ENCODE measurements at places on chromosomes 16 and 17.

GRCh38 chr16:56856876-56857447, 8.0 kb upstream of the SLC12A3 start:
- H3K4me1 ChIP-seq, result peaks cover 37% of the 10 kb centered on the region
- DNase-seq, result no peak
- H3K27me3 ChIP-seq, result no peaks in the 10 kb centered on the region
- H3K27ac ChIP-seq, result no peak overlapping the region

DNA sequence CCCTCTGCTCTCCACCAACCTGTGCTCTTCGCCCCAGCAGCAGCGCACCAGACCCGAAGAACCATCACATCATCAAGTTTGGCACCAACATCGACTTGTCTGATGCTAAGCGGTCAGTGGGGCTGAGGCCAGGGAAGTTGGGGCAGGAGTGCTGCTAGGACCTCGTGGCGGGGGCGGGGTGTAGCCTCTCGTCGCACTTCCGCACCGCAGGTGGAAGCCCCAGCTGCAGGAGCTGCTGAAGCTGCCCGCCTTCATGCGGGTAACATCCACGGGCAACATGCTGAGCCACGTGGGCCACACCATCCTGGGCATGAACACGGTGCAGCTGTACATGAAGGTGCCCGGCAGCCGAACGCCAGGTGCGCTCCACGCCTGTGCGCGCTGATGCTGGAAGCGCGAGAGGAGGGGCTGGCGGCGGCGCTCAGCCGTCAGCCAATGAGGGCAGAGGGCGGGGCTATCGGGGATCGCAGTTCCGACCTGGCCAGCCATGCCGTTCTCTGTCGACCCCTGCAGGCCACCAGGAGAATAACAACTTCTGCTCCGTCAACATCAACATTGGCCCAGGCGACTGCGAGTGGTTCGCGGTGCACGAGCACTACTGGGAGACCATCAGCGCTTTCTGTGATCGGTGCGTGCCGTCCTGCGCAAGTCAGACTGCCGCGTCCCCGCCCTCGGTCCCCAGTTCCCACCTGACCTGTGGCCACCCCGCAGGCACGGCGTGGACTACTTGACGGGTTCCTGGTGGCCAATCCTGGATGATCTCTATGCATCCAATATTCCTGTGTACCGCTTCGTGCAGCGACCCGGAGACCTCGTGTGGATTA, 3.2 kb upstream of the TMEM88 start:
- peaks cover 3% of the 10 kb centered on the region for H3K4me1 ChIP-seq
- H3K27me3 ChIP-seq, result no peaks in the 10 kb centered on the region
- peak overlapping the region; percentile 49 for H3K27ac ChIP-seq
- peak overlapping the region; percentile 79 for H3K4me3 ChIP-seq

DNA sequence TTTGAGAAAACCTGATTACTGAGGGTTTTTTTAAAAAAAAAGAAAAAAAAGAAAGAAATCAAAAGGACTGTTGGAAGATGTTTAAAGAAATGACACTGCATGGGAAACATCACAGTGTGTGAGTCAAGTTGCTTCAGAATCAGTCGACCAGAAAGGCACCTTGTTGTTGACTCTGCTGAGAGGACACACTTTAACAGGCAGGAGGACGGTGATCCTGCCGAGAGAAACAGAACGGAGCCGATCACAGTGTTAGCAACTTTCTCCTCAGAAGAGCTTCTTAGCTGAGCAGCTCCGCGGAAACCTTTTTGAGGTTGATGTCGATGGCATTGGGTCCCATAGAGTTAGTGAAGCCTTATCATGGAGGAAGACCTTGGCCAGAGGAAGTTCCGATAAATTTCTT, 538.7 kb downstream of the RBFOX1 start:
- H3K36me3 ChIP-seq, result no peaks in the 10 kb centered on the region
- no peaks in the 10 kb centered on the region for H3K27me3 ChIP-seq
- no peaks in the 10 kb centered on the region for H3K4me1 ChIP-seq
- no peak for DNase-seq

DNA sequence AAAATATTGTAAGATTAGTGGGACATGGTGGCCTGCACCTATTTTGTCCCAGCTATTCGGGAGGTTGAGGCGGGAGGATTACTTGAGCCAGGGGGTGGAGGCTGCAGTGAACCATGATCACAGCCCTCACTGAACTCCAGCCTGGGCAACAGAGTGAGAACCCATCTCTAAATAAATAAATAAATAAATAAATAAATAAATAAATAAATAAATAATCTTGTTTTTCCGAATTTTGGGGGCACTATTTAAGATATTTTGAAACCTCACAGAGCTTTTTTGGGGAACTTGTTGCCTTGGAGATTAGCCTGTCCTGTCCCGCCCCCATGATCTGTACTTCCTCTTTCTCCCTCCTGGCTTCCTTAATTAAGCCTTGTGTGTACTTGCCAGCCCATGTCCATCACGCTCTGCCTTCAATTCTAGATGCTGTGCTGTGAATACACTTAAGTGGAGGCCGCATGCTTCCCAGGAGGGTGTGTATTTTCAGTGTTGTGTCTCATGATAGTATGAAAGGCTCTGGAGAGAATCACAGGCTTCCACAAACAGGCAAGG, 4.4 kb downstream of the LGALS9 start:
- peaks cover 24% of the 10 kb centered on the region for H3K4me1 ChIP-seq
- DNase-seq, result no peak
- peak overlapping the region; percentile 51 for H3K27ac ChIP-seq
- H3K4me3 ChIP-seq, result no peak overlapping the region
- H3K36me3 ChIP-seq, result peaks cover 6% of the 10 kb centered on the region

DNA sequence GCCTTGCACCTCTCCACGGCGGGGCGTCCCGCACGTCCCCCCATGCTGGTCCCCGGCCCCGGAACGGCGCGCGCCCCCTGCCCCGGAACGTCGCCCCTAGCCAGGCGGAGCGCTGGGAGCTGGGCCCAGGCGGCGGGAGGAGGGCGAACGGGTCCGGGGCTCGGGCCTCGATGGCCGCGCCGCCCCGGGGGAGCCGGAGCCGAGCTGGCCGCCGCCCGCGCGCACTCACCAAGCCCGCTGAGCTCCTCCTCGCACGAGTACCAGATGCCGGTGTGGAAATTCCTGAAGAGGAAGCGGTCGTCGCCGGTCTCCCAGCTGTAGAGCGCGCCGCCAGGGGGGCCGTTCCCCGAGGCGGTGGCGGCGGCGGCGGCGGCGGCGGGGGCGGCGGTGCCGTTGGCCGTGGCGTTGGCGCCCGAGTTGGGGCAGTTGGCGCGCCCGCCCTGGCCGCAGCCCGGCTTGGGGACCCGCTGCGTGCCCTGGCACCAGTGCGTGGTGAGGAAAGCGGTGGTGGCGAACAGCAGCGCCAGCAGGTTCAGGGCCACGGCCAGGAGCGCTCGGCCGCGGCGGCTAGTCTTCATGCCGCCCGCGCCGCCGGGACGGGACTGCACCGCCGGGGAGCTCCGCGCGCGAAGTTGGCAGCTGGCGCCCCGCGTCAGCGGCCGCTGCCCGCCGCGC, 530 bp downstream of the GSG1L start:
- H3K27ac ChIP-seq, result no peak overlapping the region
- H3K27me3 ChIP-seq, result peaks cover 77% of the 10 kb centered on the region
- H3K4me3 ChIP-seq, result no peak overlapping the region
- H3K36me3 ChIP-seq, result peaks cover 2% of the 10 kb centered on the region

DNA sequence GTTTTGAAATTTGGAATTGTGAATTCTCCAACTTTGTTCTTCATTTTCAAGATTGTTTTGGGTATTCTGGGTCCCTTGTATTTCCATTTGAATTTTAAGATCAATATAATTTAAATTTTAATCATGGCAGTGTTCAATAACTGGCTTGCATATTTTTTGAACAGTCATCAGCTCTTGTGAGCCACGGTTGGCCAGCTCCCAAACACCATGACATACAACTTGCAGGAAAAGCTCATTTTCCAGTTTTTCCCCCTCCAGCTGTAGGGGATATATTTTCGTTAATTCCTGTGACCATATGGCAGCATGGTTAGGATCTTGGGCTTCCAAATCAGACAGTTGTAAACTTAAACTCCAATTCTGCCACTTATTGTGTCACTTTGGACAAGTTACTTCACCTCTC, 690.1 kb downstream of the WWOX start:
- peaks cover 3% of the 10 kb centered on the region for H3K4me1 ChIP-seq
- H3K27ac ChIP-seq, result no peak overlapping the region
- DNase-seq, result no peak
- no peak overlapping the region for H3K4me3 ChIP-seq

DNA sequence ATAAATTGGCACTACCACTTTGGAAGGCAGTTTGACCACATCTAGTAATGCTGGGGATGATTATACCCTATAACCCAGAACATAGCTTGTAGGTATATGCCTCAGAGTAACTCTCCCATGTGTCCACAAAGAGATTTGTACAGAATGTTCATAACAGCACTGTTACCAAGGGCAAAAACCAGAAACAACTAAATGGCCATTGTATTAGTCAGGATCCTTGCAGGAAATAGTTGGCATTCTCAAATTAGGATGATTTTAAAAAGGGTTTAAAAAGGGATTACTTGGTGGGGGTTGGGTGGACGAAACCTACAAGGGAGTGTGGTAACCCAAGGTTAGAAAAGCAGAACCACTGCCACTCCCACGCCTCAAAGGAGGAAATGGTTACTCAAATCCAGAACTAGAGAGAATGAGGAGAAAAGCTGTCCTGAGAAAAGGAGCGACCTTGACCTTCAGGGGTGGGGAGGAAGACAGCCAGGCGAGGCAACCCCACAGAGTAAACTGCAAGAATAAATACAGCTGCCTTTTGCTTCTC, 2.1 kb downstream of the CPPED1 start:
- peak overlapping the region; percentile 93 for H3K4me3 ChIP-seq
- DNase-seq, result no peak
- H3K27me3 ChIP-seq, result no peaks in the 10 kb centered on the region

GRCh38 chr16:68798398-68798797, 44.9 kb upstream of the TANGO6 start:
- no peak overlapping the region for H3K4me3 ChIP-seq
- H3K4me1 ChIP-seq, result no peaks in the 10 kb centered on the region
- no peak for DNase-seq

DNA sequence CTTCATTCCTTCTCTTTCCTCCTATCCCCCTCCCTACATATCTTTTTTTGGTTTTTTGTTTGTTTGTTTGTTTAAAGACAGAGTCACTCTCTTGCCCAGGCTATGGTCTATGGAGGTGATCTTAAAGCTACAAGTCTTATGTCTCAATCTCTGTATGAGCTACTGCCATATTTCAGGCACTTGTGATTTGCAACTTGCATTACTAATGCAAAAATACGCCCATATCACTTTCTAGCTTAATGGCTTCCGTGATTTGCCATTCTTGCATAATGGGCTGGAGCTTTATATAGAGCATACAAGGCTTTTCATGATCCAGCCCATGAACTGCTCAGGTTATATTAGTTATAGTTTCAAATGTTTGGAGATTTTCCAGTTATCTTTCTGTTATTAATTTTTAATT, 7.5 kb downstream of the CFAP97D1 start:
- DNase-seq, result no peak
- no peak overlapping the region for H3K4me3 ChIP-seq

- no peak for DNase-seq
- H3K4me3 ChIP-seq, result no peak overlapping the region
- no peak overlapping the region for H3K27ac ChIP-seq
- H3K36me3 ChIP-seq, result no peaks in the 10 kb centered on the region
Observed at GRCh38 chr16:14041164-14041563, 30.0 kb upstream of the MRTFB start.

GRCh38 chr17:7606280-7606679, 8.4 kb downstream of the FXR2 start:
- H3K4me1 ChIP-seq, result peaks cover 28% of the 10 kb centered on the region
- H3K27me3 ChIP-seq, result no peaks in the 10 kb centered on the region
- H3K36me3 ChIP-seq, result peaks cover 42% of the 10 kb centered on the region
- no peak for DNase-seq

DNA sequence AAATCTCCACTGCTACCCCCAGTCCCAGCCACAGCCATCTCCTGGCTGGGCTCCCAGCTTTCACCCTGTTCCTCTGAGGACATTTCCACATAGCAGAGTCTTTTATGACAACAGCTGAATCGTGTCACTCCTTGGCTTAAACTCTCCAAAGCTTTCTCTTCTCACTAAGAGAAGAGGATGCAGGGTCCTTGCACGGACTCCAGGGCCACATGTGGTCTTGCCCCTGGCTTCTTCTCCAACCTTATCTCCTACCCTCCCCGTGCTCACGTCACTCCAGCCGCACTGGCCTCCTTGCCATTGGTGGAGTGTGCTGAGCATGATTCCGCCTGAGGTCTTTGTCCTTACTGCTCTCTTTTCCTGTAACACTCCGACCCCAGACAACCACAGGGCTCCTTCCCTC, 39.9 kb upstream of the CCDC182 start:
- DNase-seq, result no peak
- H3K4me1 ChIP-seq, result no peaks in the 10 kb centered on the region
- H3K27me3 ChIP-seq, result peaks cover 44% of the 10 kb centered on the region
- no peaks in the 10 kb centered on the region for H3K36me3 ChIP-seq
- no peak overlapping the region for H3K4me3 ChIP-seq

- H3K27ac ChIP-seq, result no peak overlapping the region
- peaks cover 7% of the 10 kb centered on the region for H3K36me3 ChIP-seq
- H3K4me3 ChIP-seq, result no peak overlapping the region
- peak; percentile 89 for DNase-seq
Observed at GRCh38 chr17:80575057-80575875, 30.6 kb downstream of the RPTOR start.

DNA sequence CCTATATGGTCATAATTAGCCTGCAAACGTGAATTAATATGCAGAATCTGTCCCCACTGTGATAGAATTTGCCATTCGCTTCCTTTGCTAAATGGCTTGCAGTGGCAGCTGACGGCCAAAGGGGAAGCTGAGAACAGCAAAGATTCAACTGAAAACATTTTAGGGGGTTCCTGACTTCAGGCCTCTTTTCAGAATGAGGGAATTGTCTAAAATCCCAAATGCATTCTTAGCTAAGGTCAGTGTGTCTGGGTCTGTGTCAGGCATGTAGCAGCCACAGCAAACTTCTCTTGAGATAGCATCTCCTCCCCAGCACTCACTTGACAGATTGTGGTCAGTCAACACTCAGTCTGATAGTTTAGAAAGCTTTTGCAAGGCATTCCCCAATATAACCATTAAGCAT, 701.1 kb downstream of the WWOX start:
- no peak for DNase-seq
- H3K27ac ChIP-seq, result peak overlapping the region; percentile 67
- H3K4me3 ChIP-seq, result no peak overlapping the region
- peaks cover 2% of the 10 kb centered on the region for H3K36me3 ChIP-seq
- H3K27me3 ChIP-seq, result no peaks in the 10 kb centered on the region

DNA sequence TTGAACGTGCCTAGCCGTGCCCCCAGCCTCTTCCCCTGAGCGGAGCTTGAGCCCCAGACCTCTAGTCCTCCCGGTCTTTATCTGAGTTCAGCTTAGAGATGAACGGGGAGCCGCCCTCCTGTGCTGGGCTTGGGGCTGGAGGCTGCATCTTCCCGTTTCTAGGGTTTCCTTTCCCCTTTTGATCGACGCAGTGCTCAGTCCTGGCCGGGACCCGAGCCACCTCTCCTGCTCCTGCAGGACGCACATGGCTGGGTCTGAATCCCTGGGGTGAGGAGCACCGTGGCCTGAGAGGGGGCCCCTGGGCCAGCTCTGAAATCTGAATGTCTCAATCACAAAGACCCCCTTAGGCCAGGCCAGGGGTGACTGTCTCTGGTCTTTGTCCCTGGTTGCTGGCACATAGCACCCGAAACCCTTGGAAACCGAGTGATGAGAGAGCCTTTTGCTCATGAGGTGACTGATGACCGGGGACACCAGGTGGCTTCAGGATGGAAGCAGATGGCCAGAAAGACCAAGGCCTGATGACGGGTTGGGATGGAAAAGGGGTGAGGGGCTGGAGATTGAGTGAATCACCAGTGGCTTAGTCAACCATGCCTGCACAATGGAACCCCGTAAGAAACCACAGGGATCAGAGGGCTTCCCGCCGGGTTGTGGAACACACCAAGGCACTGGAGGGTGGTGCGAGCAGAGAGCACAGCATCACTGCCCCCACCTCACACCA, 724 bp downstream of the GAA start:
- peak overlapping the region; percentile 75 for H3K27ac ChIP-seq
- H3K36me3 ChIP-seq, result peaks cover 12% of the 10 kb centered on the region
- H3K4me1 ChIP-seq, result peaks cover 16% of the 10 kb centered on the region
